ENCODE measurements at places on chromosomes 6 and 20.

GRCh38 chr20:3239867-3240775 lies 1.1 kb upstream of the SLC4A11 start:
- DNase-seq: no peak

GRCh38 chr20:33165416-33166055 lies 2.4 kb upstream of the BPIFA2 start:
- no peak for DNase-seq

DNA sequence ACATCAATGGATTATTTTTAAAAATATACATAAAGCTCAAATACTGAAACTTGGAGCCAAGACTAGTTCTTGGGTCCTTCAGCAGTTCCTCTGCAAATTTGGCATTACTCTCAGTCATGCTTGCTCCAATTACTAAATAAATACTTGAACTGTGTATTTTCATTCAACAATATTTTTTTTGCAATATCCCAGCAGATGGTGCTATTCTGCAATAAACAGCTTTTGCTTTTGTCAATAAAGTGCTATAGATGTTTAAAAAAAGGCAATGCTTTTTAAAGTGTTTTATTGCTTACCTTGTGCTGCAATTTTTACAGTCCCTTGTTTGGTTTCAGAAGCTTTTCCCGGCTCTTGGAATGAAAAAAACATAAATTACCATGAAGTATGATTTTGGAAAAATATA lies 243.4 kb downstream of the TRDN start:
- no peak for DNase-seq

DNA sequence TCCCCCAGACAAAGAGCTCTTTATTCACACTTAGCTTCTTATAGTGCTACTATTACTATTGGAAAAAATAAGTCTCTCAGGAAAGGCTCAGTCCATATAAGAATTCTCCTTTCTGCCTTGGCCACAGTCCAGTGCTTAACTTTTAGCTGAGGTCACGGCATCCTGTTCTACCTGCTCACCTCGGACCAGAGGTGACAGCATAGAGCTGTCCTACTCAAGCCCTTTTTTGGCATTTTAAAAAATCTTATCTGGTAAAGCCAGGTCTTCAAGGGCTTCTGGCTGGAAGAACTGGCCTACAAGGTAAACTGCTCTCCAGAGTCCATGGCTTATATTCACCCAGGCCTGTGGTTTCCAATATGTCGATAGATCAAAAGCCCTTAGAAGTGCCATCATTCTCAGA lies 109.7 kb downstream of the RCAN2 start:
- DNase-seq: no peak

DNA sequence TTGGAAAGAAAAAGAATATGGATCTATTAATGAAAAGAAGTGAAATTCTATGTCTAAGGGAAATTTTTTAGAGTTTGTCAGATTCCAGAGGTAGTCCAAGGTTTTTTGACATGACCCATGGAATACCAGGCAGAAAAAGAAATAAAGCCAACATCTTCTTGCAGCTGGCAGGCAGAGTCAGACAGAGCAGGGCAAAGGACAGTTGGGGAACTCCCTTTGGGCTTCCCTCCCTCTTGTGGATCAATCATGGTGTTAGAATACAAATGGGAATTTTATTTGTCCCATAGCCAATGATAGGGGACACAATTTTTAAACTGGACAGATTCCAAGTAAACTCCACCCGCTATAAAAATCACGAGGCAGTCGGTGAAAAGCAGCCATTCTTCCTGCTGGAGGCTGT lies 92.1 kb upstream of the TAB2 start:
- no peak for DNase-seq
